Activated CD4-positive, CD25-positive, alpha-beta regulatory T cell treated with anti-CD3 and anti-CD28 coated beads, Interleukin-2, amount 50 U/mL, for 24 hours (primary cell): ENCODE measurements at places on chromosomes 3 and 15.

DNA sequence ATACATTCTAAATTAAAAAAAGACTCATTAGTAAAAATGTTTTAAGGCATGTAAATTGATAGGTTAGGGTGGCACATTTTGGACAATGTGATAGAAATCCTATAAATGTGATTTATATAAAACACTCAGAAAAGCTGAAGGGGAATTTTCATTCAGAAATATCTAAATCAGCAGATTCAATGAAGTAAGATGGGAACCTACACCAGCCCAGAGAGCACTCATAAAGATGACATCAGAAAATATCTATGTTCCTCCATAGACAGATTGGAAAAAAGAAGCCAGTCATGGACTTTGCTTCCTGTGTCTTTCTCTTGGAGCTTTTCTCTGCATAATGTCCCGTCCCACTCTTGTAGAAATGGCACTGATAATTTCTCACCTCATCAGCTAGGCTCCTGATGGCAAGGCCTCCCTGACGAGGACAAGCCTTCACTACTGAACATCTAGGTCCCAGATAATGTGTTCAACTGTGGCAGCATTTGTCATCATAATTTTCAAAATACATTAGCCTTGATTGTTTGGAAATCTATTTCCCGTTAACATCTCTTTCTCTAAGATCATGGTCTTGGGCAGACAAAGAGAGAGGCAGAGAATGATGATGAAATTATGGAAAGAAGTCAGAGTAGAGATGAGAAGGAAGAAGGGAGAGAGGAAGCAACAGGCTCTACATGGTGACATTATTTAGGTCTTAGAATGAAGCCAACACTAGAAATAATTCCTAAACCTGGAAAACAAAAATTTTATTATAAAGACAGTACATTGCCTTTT, 354.4 kb downstream of the NTRK3 start:
- ATAC-seq = no peak

DNA sequence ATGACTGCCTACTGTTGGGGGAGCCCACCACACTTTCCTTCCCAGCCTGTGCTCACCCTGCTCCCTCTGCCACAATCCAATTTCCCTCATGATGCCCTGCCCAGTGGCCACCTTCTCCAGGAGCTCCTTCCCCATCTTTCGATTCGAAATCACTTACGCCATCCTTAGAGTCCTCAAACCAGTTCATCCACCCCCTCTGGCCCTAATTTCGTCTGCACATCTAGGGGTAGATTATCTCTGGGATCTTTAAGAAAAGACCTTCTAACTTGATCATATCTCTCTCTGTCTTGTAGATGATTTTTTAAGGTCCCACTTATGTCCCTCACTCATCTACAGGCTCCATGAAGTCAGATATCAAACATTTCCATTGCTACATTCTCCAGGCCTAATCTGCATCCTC, 17.1 kb downstream of the CYP19A1 start:
- ATAC-seq = no peak

DNA sequence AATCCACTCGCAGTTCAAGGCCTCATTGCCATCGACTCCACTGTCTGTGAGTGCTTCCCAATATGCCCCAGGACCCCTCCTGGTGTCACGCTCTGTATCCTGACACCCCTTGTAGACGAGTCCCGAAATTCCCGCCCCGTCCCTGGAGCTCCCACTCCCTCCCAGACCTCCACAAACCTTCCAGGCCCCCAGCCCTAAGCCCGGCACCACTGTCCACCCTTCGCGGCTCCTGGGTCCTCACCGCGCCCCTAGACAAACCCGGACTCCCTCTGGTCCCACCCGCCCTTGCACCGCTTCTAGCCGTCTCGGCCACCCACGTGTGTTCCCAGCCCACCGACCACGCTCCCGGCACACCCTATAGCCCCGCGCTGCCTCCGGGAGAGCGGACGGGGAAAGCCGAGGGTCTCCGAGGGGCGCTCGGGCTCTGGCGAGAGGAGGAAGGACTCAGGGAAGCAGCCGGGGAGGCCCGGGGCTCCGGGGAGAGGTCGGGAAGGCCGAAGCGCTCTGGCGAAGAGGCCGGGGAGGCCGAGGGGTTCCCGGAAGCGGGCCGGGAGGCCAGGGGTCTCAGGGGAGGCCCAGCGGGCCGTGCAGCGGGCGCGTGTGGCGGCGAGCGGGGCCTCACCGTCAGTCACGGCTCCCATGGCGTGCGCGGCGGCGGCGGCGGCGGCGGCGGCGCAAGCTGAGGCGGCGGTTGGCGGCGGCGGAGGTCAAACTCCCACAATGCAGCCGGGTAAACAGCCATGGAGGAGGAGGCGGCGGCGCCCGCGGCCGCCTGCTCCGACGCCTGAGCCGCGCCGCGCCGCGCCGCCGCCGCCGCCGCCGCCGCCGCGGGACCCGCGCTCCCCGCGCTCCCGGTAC, at the start of the genes ATXN7 and THOC7:
Gene ATXN7, plus strand, starts transcription at position 718 of the 858 bp plus-strand sequence. CDS start 48,732 bp downstream, outside the sequence.
Gene THOC7, minus strand, starts transcription at position 656 of the 858 bp plus-strand sequence. Its CDS starts 15 bp downstream, at position 641.
- peak; percentile 80 for ATAC-seq

DNA sequence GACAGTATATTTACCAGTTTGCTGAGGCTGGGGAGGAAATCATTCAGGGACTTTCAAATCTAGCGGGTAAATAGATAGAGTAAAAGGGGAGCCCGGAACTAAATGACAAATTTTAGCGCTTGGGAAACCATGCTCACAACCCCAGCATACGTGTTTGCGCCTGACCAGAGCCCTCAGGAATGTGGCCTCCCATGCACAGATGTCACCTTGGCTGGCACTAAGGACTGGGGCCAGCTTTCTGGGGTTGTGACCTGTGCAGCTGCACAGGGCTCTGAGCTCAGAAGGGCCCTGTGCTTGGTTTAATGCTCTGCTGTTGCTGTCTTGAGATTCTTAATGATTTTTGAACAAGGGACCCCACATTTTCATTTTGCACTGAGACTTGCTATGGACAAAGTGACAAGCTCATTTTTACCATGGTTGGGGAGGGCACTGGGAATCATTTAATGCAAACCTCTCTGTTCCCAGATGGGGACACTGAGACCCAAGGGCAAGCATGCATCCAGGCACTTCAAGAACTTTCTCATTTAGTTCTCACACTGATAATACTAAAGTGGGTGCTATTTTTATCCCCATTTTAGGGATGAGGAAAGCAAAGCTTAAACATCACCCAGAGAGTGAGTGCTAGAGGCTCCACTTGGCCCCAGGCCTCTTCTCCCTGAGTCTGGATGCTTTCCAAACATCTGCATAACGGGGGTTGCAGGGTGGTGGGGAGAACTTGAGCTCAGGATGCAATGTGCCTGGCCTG, 44.1 kb upstream of the FAM107A start:
- no peak for ATAC-seq

DNA sequence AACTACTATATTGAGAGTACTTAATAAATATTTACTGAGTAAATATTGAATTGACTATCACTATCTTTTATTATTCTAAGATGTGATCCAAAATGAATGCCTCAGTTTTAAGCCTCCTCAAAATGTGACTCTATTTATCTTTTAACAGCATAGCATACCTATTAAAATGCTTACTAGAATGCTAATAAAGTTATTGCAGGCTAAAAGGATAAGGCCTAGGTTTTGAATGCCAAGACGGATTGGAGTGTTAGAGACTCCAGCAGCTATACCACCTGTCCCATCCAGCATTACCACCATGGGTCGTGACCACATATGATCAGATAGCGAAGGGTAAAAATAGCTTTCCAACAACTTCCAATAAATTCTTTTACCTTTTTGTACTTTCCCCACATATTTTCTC, 64.7 kb upstream of the MYRIP start:
- no peak for ATAC-seq

- ATAC-seq = no peak
Observed at GRCh38 chr3:58357402-58357801, 24.7 kb downstream of the PXK start.

DNA sequence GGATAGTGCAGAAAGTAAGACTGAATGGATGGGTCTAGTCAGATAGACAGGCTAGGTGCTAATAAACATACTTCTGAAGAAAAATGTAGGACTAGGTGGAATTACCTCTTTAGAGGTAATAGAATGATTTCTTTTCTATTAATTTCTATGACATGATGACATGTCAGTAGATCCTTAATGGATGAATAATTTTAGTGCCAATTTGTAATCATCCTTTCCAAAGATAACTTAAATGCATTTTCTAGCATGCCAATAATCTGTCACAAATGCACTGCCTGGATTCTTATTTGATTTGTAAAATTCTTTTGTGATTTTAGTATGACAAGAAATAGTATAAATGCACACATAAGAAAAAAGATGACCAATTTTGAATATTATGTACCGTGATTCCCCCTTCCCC, 356.7 kb downstream of the NAALADL2 start:
- no peak for ATAC-seq

- ATAC-seq = peak; percentile 84
Observed at GRCh38 chr3:192817053-192817452, 89.7 kb upstream of the FGF12 start.

DNA sequence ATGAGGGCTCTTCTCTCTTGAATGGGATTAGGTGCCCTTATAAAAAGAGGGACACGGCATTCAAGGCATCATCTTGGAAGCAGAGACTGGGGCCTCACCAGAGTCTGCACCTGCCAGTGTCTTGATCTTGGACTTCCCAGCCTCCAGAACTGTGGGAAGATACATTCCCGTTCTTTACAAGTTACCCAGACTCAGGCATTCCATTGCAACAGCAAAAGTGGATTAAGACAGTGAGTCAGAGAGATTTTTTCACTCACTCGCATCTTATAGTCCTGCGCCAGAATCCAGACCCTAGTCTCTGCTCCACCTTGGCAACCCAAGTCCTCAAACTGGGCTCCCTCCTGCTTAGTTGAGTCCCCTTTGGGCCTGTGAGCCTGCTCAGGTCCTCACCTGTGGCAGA, 2.7 kb downstream of the LCTL start:
- ATAC-seq = no peak

GRCh38 chr3:52786330-52787215, 8.0 kb upstream of the ITIH3 start:
- no peak for ATAC-seq

GRCh38 chr3:151900884-151901643, 27.6 kb downstream of the SUCNR1 start:
- no peak for ATAC-seq

GRCh38 chr3:194194051-194194756, 58.3 kb downstream of the HES1 start:
- peak; percentile 41 for ATAC-seq

GRCh38 chr3:62837145-62837787, 38.0 kb downstream of the CADPS start:
- no peak for ATAC-seq

- no peak for ATAC-seq
Observed at GRCh38 chr3:52372822-52373504, 56.8 kb downstream of the DNAH1 start.

GRCh38 chr3:143207338-143207961, 87.9 kb downstream of the CHST2 start:
- ATAC-seq = no peak

DNA sequence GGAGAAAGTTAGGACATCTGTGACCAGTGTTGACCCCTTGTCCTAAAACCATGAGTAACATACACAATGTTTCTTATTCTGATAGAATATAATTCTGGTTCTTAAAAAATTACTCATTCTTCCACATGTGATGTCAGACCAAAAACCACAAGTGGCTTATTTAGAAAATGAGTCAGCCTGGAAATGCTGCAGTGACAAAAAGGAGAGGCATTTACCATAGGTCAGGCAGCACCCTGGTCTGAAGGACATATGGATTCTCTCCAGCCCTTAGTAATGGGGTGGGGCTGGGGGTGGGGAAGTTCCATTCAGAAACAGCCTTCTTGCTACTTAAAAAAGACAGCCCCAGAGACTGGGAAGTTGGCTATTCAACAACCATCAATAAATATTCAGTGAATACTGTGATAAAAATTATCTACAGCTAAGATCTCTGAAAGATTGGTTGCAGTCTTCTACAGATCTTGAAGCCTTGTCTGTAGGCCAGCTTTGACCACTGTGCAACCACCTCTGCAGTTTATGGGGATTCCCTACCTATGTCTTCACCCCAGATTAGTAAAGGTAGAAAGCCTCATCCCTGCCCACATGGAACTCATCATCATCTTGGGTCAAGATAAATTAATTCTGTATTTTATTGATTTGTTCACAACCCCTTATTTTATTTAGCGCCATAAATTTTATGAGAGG, 34.9 kb upstream of the TIMP4 start:
- peak; percentile 71 for ATAC-seq

DNA sequence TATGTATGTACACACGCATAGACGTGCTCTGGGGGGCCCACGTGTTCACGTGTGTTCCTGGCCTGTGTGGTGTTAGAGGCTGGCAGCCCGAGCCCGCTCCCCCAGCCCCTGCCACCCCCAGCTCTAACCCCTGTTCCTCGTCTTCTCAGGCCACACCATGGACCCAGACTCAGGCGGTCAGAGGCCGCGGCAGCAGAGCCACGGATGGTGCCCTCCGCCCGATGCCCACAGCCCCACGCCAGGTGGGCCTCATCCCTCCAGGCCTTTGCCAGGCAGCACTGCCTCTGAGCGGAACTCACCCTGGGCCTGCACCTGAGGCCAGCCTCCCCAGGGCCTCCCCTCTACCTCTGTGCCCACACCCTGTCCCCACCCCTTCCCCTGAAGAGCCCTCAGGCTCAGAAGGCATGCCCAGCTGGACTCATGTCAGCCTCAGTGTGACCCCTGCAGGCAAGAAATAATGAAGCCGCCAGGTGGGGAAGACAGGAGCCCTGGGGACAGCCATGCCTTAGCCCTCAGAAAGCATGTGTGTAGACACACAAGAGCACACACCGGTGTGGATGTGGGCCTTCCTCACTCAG, 16.4 kb upstream of the GNAT1 start:
- ATAC-seq = no peak

DNA sequence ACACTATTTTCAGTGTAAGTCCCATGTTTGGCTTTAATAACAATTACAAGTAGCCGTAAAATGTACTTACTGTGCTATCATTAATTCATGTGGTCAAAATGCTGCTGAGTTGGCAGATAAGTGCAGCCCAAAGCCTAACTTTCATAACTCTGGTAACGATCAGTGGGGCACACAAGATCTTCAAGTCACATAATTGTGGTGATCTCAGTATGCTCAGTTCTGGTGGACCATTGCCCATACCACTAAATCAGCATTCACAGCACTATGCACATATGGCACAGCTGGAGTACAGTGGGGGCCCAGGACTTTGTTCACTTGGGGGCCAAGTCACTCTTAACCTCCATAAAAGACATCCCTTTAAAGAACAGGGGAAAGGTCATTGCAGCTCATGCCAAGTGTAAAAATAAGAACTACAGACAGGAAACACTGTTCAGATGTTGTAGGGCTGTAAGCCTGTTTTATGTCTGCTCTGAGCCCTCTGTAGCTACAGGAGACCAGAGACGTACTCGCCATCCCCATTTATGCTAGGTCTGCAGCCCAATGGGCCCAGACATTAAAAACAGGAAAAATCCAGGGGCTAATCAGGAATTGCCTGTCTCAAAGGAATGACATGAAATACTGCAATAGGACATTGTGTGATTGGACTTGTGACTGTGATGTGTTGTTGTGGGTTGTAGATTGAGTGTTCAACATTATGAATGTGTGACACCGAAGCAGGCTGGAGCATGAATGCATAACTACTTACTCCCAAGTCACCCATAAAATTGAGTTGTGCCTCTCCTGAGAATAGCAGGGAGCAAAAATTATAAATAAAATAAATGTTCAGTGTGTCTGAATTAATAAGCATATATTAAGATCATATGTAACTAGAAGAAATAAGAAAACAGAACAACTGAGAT, 282.5 kb upstream of the EPHA3 start:
- no peak for ATAC-seq
